ENCODE measurements at places on chromosomes 5 and 9. TPM values are rescaled to one million over a fixed set of nuclear protein-coding genes. Genes with fewer than 3 reads are reported as not detected.

The ANXA2R gene
- 1.4 TPM for total RNA-seq

The ALDH1A1 gene
- 28.2 TPM for total RNA-seq

The ZNF658 gene
- 2.9 TPM for total RNA-seq

The VCP gene
- total RNA-seq: 492 TPM

The GLRX gene
- 37.4 TPM for total RNA-seq

The KLF9 gene
- total RNA-seq: 16.4 TPM

The CDC20B gene
- total RNA-seq: not detected

The ECSCR gene
- total RNA-seq: 12.6 TPM

The SLC25A48 gene
- not detected for total RNA-seq

The GABRA1 gene
- total RNA-seq: not detected

Data from smooth muscle cell of the coronary artery (primary cell).